ENCODE measurements at places on chromosomes 7 and 10.

DNA sequence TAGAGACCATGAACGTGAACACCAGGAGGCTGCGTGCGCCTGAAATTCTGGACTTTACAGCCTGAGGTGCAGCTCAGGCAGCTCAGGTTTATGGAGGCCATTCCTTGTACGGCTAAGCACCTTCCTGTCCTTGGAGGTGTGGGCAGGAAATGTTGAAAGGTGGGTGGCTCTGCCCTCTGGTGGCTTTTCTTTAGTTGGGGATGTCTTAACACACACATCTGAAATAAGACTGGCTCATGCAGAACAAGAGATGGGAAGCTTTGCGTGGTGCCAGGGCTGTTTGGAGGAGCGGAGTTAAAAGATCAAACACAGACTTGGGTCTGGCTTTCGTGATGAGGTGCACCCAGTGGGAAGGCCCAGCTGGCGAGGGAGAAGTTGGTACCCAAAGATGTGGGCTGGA, 64.1 kb downstream of the DOCK1 start:
- DNase-seq = no peak

GRCh38 chr10:70564901-70565351, 37.6 kb downstream of the PRF1 start:
- no peak for DNase-seq

DNA sequence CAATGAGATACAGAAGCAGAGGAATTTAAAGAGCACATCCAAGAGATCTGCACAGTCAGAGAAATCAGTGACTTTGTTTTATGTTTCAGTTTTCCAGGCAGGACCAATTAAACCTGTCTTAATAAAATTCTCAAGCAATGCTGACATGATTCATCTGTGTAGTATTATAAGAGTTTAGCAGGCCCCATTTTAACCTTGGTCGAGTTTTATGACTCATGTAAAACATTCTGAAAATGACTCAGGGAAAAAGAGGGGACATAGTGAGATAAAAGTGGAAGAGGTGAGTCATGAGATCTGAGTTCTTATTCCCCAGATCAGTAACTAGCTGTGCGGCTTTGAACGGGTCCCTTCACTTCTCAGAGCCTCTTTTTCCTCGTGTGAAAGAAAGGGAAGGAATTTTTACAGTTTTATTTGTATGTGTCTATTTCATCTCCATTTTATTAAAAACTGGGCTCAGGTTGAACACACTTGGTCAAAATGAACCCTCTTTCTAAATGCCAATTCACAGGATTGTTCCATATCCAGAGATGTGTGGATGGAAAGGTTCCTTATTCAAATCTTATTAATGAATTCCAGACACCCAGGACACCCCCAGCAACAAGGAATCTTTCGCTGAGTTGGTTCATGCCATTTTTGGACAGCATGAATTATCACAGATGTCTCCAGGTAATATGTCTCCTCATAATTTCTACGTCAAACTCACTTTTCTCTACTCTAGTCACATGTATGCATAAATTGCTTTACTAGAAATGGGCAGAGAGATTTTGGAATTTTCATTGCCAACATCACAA, 143.2 kb downstream of the JAZF1 start:
- peak; percentile 92 for DNase-seq

GRCh38 chr10:14779001-14779651, 4.4 kb upstream of the FAM107B start:
- DNase-seq = no peak

DNA sequence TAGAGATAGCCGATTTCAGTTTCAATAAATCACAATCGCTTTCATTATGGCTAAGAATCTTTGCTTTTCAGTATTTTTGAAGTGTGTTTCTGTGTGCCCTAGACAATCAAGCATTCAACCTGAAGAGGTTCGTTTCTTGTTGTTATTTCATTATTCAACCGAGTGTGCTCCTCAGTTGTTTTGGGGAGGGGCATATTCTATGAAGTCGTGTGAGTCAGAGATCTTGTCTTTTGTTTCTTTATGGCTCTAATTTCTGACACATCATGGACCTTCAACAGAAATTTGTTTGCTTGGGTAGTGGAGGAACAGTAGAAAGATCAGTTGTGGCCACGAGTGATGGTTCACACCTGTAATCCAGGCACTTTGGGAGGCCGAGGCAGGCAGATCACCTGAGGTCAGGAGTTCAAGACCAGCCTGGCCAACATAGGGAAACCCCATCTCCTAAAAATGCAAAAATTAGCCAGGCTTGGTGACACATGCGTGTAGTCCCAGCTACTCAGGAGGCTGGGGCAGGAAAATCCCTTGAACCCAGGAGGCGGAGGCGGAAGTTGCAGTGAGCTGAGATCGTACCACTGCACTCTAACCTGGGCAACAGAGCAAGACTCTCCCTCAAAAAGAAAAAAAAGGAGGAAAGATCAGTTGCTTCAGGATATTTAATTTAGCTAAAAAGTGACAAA, 38.3 kb downstream of the C1QL3 start:
- DNase-seq = no peak

DNA sequence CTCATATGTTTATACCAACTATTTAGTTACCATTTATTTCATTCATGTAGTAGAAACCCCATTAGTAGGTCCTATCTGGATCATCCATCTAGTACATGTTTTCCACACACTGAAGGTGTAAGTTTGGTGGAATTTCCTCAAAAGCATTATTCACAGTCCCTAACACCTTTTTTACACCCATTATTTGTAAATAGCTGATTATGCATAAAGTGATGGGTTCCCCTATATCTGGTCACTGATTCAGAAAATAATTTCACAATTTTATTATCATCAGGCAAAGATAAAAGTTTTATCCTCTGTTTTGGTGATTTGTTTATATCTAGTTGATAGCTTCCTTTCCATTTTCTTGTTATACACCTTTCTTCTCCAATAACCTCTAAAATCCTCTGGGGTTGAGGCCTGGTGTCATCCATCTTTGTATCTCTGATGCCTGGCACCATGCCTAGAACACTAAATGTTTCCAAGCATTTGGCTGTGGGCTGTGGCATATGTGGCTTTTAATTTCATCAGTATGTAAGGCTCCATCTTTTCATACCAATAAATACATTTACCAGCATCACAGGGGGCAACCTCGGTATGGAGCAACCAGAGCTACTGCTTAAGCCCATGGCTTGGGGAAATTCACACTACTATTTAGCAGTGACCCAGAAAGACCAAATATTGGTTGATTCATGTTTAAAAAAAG, 1089.5 kb upstream of the LRRN3 start:
- no peak for DNase-seq

- no peak for DNase-seq
These were observed 80.8 kb upstream of the RHOBTB1 start for GRCh38 chr10:61024856-61025201.

- DNase-seq = no peak
These were observed 20.2 kb upstream of the SLC25A13 start for GRCh38 chr7:96342049-96342448.

- DNase-seq = no peak
These were observed 82.5 kb downstream of the RTKN2 start for GRCh38 chr10:62185919-62186692.

GRCh38 chr10:74011770-74012169, 13.9 kb downstream of the VCL start:
- peak; percentile 62 for DNase-seq

DNA sequence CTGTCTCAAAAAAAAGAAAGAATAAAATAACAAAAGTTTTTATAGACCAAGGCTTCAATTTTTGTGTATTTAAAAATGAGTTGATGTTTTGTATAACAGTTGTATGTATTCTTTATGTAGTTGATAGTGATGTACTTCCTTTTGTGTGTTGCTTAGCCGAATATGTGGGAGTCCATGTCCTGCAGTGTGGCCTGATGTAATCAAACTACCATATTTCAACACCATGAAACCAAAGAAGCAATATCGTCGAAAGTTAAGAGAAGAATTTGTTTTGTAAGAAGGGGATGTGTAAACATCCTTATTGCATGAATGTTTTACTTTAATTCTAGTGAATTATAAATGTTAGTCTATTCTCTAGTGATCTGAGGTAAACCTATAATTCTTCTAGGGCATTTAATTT, 56.6 kb downstream of the MPLKIP start:
- DNase-seq = no peak

DNA sequence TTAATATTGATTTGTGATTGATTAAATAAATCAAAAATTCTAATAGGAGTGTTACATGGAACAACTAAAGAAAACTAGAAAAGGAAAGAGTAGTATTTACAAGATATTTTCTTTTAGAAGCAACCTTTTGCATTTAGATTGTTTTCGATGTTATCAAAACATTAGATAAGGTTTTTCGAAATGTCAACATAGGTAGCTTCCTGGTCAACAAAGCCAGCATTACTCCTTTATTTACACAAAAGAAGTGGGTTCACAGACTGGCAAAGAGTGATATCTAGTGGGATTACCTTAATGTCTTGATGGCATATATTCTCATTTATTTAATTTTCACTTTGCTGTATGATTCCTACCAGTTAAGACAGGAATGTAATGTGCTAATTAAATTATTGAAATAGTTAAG, 117.3 kb upstream of the TEX47 start:
- no peak for DNase-seq

DNA sequence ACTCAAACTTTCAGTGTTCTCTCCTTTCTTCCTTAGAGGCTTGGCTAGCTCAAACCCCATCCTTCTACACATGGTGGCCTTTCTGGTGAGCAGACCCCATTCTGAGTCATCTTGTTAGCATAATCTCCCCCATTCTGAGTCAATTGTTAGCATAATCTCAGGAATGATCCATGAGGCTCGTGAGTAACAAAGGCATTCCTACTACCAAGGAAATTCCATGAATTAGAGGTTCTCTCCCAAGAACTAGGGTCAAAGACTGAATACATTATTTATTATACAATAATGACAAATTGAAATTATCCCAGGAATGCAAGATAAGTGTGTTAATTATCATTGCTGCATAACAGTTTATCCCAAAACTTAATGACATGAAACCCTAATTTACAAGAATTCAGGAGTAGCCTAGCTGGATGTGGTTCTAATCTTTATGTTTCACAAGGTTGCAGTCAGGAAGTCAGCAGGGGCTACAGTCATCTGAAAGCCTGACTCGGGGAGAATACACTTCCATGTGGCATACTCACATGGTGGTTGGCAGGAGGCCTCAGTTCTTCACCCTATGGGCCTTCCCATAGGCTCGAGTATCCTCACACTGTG, 100.2 kb downstream of the MMRN2 start:
- DNase-seq = no peak

- no peak for DNase-seq
These were observed 28.9 kb upstream of the NPY start for GRCh38 chr7:24255139-24255538.

DNA sequence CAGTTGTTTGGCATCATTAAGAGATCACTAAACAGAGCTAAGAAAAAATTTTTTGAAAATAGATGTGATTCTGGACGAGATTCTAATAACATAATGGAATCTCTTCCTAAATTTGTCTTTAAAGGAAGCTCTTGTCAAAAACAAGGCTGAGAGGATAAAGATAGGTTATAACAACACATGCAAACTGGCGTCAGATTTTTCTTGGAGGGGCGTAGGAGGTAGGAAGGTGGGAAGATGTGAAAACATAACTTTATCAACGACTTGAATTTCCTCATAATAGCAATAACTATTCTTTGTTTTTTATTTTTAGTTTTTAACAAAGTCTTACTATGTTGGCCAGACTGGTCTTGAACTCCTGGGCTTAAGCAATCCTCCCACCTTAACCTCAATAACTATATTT, 31.8 kb upstream of the JCAD start:
- DNase-seq = no peak

DNA sequence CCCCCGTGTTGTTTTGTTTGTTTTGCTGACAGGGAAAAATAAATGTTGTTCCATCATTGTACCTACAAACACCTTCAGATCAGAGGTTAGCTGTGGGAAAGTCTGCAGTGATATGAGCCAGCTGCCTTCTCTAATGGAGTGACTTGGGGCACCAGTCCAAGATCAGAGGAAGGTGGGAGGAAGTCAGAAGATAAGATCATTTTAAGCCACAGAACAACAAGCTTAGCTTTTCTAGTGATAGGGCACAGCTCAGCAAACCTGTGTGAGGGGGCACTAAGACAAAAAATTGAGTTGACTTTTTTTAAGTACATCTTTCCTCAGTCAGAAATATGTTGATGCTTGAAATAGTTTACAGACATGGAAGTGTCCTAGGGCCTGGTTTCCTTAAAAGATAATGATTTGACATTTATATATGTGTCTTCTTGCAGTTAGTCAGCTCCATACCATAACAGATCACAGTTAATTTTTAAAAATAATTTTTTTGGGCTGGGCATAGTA, 240.3 kb upstream of the KAT6B start:
- no peak for DNase-seq

- no peak for DNase-seq
These were observed 118.4 kb upstream of the CACUL1 start for GRCh38 chr10:118873091-118873737.

DNA sequence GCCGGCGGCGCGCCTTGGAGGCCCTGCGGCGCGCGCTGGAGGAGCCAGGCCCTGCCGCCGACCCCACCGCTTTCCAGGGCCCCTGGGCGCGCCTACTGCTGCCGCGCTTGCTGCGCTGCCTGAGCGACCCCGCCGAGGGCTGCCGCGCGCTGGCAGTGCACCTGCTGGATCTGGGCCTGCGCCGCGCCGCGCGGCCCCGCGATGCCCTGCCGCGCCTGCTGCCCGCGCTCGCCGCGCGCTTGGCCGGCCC, 280 bp downstream of the DNAAF5 start:
- no peak for DNase-seq

- peak; percentile 71 for DNase-seq
These were observed 47.1 kb downstream of the INSIG1 start for GRCh38 chr7:155344618-155345433.

- peak; percentile 13 for DNase-seq
These were observed 2.6 kb downstream of the PPP1R35 start for GRCh38 chr7:100433592-100434296.

GRCh38 chr10:123221418-123221817, 67.2 kb downstream of the BUB3 start:
- DNase-seq = no peak

GRCh38 chr7:51451751-51452476, 135.3 kb upstream of the COBL start:
- DNase-seq = no peak

GRCh38 chr10:19986591-19986990, 170.4 kb downstream of the PLXDC2 start:
- DNase-seq = no peak

GRCh38 chr7:30752979-30753378, 1.0 kb downstream of the INMT start:
- no peak for DNase-seq

DNA sequence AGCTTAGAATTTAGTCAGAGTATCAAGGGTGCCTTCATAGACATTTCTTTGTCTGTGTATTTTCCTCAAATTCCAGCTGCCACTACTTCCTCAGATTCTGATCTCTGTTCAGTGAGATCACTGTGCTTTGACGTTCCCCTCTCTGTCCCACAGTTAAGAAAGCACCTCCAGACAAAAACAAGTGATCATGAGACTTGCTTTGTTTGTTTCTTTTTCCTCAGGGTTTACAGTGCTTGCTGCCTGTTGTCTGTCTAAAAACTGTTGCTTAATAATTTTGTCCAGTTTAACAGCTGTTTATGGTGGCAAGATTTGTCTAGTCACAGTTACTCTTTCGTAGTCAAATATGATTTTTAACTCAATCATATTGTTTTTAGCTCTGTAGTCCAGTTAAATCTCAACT, 29.1 kb downstream of the TRUB1 start:
- DNase-seq = no peak

GRCh38 chr10:7515439-7515838, 104.6 kb upstream of the SFMBT2 start:
- no peak for DNase-seq

- DNase-seq = no peak
These were observed 32.6 kb downstream of the EPHB4 start for GRCh38 chr7:100794741-100795140.
